ENCODE measurements at places on chromosomes 12 and 14.

DNA sequence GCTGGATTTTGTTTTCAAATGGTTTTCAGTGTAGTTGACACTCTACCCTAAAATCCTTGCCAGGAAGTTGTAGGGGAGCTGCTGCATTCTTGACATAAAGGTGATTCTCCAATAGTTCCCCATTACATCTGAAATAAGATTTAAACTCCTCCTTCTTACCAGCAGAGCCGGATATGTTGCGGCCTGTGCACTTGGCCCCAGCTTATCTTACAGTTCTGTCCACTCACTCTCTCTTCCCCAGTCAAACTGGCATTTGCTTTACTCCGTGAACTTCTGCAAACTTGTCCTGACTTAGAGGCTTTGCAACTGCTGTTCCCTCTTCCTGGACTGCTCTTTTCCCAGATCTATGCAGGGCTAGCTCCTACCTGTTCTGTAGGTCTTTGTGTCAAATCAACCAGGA is 929.5 kb downstream of the VRK1 start:
- H3K4me1 ChIP-seq: no peaks in the 10 kb centered on the region
- H3K4me3 ChIP-seq: no peak overlapping the region
- no peaks in the 10 kb centered on the region for H3K36me3 ChIP-seq
- no peak overlapping the region for H3K27ac ChIP-seq
- no peak for DNase-seq

- peak; percentile 76 for DNase-seq
- H3K27me3 ChIP-seq: no peaks in the 10 kb centered on the region
- H3K36me3 ChIP-seq: no peaks in the 10 kb centered on the region
- H3K4me1 ChIP-seq: peaks cover 27% of the 10 kb centered on the region
- no peak overlapping the region for H3K4me3 ChIP-seq
These were observed 201.6 kb upstream of the NUDT4 start for GRCh38 chr12:93176165-93176564.

GRCh38 chr14:22417914-22418313 is 171.1 kb downstream of the DAD1 start:
- peaks cover 65% of the 10 kb centered on the region for H3K27me3 ChIP-seq
- no peaks in the 10 kb centered on the region for H3K4me1 ChIP-seq
- DNase-seq: no peak
- H3K27ac ChIP-seq: no peak overlapping the region
- no peaks in the 10 kb centered on the region for H3K36me3 ChIP-seq
- no peak overlapping the region for H3K4me3 ChIP-seq

DNA sequence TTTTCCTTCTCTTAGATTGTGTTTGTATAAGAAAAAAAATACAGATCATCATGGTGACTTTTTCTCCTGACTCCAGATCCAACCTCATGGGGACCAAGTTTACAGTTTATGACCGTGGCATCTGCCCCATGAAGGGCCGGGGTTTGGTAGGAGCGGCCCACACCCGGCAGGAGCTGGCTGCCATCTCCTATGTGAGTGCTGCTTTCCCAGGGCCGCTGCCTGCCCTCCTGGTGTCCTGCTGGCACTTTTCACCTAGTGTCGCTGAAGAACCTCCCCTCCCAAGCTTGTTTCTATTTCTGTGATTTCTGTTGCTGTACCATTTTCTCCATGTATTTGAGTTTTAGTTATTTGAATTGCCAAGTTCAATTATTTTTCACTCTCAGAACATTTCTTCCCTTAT is 24.8 kb upstream of the TEAD4 start:
- no peaks in the 10 kb centered on the region for H3K4me1 ChIP-seq
- H3K4me3 ChIP-seq: no peak overlapping the region
- no peak for DNase-seq
- H3K27me3 ChIP-seq: no peaks in the 10 kb centered on the region
- H3K27ac ChIP-seq: no peak overlapping the region

GRCh38 chr12:49863946-49864797 is 21.3 kb upstream of the BCDIN3D start:
- no peaks in the 10 kb centered on the region for H3K36me3 ChIP-seq
- H3K4me1 ChIP-seq: peaks cover 14% of the 10 kb centered on the region
- no peak overlapping the region for H3K4me3 ChIP-seq
- no peak for DNase-seq

- no peaks in the 10 kb centered on the region for H3K36me3 ChIP-seq
- no peak overlapping the region for H3K27ac ChIP-seq
- no peak overlapping the region for H3K4me3 ChIP-seq
These were observed 19.6 kb upstream of the C14orf180 start for GRCh38 chr14:104559804-104560585.

- no peak for DNase-seq
- H3K4me1 ChIP-seq: peaks cover 7% of the 10 kb centered on the region
- no peak overlapping the region for H3K27ac ChIP-seq
These were observed 2.3 kb upstream of the PRPH start for GRCh38 chr12:49292729-49293055.

GRCh38 chr12:126061777-126062176 is 996.5 kb downstream of the AACS start:
- H3K36me3 ChIP-seq: no peaks in the 10 kb centered on the region
- H3K4me3 ChIP-seq: no peak overlapping the region
- no peak overlapping the region for H3K27ac ChIP-seq
- DNase-seq: no peak
- no peaks in the 10 kb centered on the region for H3K27me3 ChIP-seq

DNA sequence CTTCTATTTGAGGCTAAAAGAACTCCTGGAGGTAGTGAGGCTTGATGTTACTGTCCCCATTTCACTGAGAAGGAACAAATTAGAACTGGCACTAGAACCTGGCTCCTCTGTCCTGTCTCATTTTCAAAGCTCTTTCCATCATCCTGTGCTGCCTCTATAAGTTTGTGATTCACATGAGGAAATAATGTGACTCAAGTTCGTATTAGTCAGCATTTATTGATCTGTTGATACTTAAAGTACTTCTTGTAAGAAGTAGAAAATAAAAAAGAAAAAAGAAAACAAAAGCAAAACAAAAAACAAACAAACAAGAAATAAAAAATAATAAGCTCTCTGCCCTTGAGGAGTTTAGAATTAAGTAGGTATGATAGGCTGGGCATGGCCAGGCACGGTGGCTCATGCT is 2.3 kb upstream of the ESPL1 start:
- H3K27me3 ChIP-seq: no peaks in the 10 kb centered on the region
- 0 out of 2 replicates have a peak, but pooled peaks cover 2% of the 10 kb centered on the region for H3K36me3 ChIP-seq
- no peak for DNase-seq
- no peak overlapping the region for H3K4me3 ChIP-seq
- no peak overlapping the region for H3K27ac ChIP-seq

DNA sequence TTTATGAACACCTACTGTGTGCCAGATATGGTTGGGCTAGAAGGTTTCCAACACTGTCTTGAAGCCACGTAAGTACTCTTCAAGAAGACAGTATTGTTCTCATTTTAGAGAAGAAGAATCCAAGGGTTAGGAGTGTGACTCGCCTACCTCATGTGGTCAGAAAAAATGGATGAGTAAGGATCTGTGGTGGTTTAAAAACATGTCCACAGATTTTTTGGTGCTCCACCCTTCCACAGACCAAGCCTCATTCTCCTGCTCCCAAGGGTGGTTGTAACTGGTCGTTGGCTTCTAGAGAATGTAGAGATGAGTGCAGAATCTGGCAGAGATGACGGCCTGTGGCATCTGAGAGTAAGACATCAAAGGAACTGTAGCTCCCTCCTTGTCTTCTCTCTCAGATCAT is 30.3 kb upstream of the TTC7B start:
- no peak overlapping the region for H3K4me3 ChIP-seq
- peak; percentile 53 for DNase-seq
- H3K36me3 ChIP-seq: no peaks in the 10 kb centered on the region

- H3K27me3 ChIP-seq: no peaks in the 10 kb centered on the region
- H3K36me3 ChIP-seq: no peaks in the 10 kb centered on the region
- H3K4me3 ChIP-seq: no peak overlapping the region
- peaks cover 2% of the 10 kb centered on the region for H3K4me1 ChIP-seq
- DNase-seq: no peak
These were observed 33.5 kb downstream of the SLC25A21 start for GRCh38 chr14:37138898-37139297.

DNA sequence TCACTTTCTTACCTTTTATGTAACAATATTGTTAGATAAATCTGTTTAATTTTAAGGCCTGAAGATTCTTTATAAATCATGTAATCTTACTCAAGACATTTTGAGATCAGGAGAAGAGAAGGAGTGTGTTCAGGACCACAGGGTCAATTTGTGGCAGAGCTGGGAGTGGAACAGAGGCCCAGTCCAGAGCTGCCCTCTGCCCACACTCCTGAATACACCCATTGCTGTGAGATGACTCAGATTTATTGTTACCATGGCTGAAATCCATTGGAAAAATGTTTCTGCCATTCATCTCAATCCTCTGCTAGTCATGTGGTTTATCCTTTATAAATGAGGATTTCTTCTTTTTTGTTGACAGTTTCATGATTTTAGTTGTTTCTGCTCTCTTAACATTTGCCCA is 100.5 kb upstream of the STXBP6 start:
- H3K4me3 ChIP-seq: no peak overlapping the region
- H3K36me3 ChIP-seq: no peaks in the 10 kb centered on the region
- peaks cover 2% of the 10 kb centered on the region for H3K27me3 ChIP-seq
- no peak overlapping the region for H3K27ac ChIP-seq
- H3K4me1 ChIP-seq: no peaks in the 10 kb centered on the region
- peak; percentile 10 for DNase-seq

DNA sequence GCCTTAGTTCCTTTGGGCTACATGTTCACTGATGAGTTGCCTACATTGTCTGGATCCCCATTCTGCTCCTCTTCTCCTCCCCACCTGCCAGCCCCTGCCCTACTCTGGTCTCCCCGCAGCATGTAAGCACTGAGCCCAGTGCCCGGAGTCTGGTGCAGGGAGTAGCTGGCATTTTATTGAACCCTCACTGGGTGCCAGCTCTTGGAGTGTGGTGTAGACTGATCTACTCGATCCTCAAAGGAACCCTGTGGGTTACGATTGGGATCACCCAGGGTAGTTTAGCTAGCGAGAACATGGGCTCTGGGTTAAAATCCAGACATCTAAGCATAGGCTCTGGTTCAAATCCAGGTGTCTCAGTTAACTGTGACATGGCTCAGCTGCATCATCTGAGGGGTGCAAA is 8.3 kb upstream of the SERPINA6 start:
- no peaks in the 10 kb centered on the region for H3K27me3 ChIP-seq
- no peaks in the 10 kb centered on the region for H3K4me1 ChIP-seq
- H3K36me3 ChIP-seq: no peaks in the 10 kb centered on the region
- H3K27ac ChIP-seq: no peak overlapping the region

- H3K4me3 ChIP-seq: no peak overlapping the region
- H3K27ac ChIP-seq: no peak overlapping the region
- H3K36me3 ChIP-seq: no peaks in the 10 kb centered on the region
- peak; percentile 63 for DNase-seq
- H3K4me1 ChIP-seq: peaks cover 4% of the 10 kb centered on the region
- no peaks in the 10 kb centered on the region for H3K27me3 ChIP-seq
These were observed 101.6 kb upstream of the KRAS start for GRCh38 chr12:25352083-25352918.

DNA sequence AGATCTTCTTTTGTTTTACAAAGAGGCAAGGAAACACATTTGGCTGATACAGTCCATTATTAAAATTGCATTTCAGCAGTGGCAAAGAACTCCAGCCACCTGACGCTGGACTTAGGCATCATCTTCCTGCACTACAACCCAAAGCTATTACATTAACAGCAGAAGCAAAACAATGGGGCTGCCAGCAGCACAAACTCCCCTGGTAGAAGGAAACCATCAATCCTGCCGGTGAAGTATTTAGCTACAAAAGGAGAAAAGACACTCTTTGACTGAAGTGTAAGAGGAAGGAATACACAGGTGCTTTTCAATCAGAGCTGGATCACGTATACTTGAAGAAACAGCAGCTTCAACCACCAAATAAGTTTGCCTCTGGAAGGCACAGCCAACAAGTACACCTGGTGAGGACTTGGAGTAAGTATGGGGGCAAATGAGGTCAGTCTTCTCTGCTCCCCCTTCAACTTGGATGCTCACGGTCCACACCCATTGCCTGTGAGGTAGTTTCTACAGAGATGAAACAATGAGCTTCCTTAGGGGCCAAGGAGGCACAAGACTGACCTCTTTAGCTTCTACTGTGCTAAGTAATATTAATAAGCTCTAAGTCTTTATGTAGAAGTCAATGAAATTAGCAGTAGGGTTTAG is 125.9 kb upstream of the FOXN3 start:
- no peak overlapping the region for H3K27ac ChIP-seq
- DNase-seq: no peak
- peaks cover 13% of the 10 kb centered on the region for H3K4me1 ChIP-seq
- H3K4me3 ChIP-seq: no peak overlapping the region
- no peaks in the 10 kb centered on the region for H3K36me3 ChIP-seq

- no peak overlapping the region for H3K4me3 ChIP-seq
- H3K4me1 ChIP-seq: no peaks in the 10 kb centered on the region
- H3K36me3 ChIP-seq: no peaks in the 10 kb centered on the region
These were observed 141.6 kb upstream of the CPSF6 start for GRCh38 chr12:69097619-69098368.

DNA sequence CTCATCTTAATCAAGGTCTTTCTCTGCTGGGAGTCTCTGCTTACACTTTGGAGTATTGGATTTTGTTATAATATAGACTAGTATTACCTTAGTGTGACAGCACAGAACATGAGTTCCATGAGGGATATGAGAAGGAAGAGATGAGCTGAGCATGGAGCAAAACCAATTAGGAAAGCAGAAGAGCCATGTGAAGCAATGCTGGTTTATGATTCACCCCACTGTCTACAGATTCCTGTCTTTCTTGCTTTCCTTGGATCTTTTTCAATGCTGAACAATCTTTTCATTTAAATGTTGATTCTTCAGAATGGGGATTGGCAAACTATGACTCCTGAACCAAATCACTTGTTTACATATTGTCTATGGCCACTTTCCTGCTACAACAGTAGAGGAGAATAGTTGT is 70.4 kb upstream of the KITLG start:
- no peaks in the 10 kb centered on the region for H3K4me1 ChIP-seq
- H3K27ac ChIP-seq: no peak overlapping the region
- no peak overlapping the region for H3K4me3 ChIP-seq
- no peaks in the 10 kb centered on the region for H3K27me3 ChIP-seq

- peaks cover 8% of the 10 kb centered on the region for H3K4me1 ChIP-seq
- H3K36me3 ChIP-seq: peaks cover 33% of the 10 kb centered on the region
- H3K27ac ChIP-seq: no peak overlapping the region
- no peaks in the 10 kb centered on the region for H3K27me3 ChIP-seq
- H3K4me3 ChIP-seq: no peak overlapping the region
These were observed 9.2 kb downstream of the FOXN3 start for GRCh38 chr14:89407856-89408255.

DNA sequence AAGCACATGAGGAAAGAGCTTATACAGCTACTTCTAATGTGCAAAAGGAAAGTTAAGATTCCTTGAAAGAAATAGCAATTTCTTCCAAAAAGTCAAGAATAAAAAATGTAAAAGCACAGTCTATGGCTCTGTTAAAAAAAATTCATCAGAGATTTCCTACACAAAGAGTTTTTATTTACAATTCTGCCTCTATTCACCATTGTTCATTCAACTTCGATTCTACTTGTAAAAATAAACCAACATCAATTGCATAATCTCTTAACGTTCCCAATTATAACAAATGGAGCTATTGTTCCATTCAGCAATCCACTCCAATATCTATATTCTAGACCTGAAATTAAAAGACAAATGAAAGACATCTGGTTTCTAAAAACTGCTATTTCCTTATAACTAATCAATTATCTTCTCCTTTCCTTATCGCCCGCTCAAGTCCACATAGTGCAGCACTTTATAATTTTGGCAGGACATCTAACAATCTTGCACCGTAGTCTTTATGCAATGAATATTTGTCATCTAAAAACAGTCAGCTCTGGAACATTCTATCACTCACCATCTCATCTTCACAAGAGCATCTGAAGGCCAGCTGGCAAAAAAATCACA is 6.2 kb downstream of the EIF2S3B start:
- DNase-seq: no peak
- no peak overlapping the region for H3K4me3 ChIP-seq
- no peaks in the 10 kb centered on the region for H3K27me3 ChIP-seq
- no peaks in the 10 kb centered on the region for H3K4me1 ChIP-seq
- no peak overlapping the region for H3K27ac ChIP-seq
- H3K36me3 ChIP-seq: no peaks in the 10 kb centered on the region

GRCh38 chr12:3164454-3165077 is 87.4 kb downstream of the TSPAN9 start:
- no peak for DNase-seq
- no peaks in the 10 kb centered on the region for H3K36me3 ChIP-seq
- no peak overlapping the region for H3K4me3 ChIP-seq
